ENCODE measurements at places on chromosomes 3 and 15.

GRCh38 chr3:196216089-196216564, at the start of gene SLC51A:
TSS of gene SLC51A (plus strand) at chr3:196216534. CDS start at chr3:196216713, 179 bp downstream.
- no peak for DNase-seq

GRCh38 chr15:27062951-27063350, 92.0 kb downstream of the GABRG3 start:
- no peak for DNase-seq

DNA sequence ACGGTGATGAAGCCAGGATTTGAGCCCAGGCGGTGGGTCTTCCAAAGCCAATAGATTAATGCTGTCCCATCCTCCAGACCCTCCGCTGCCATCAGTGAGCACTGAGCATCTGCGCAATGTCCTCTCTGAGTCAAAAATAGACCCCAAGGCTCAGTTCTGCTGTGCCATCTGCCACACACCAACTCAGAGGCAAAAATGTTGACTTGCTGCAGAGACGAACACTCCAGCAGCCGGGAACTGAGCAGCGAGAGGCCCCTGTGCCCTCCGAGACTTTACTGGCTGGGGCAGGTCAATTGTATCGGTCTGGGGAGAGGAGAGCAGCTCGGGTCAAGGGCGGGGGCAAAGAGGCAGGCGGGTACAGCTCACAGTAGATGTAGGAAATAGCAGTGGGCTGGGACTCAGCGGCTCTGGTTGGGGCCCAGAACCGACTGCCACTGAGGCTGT, 41.5 kb upstream of the ATP2B2 start:
- no peak for DNase-seq

- peak; percentile 74 for DNase-seq
These were observed 53.7 kb downstream of the BDH1 start for GRCh38 chr3:197501879-197502620.

DNA sequence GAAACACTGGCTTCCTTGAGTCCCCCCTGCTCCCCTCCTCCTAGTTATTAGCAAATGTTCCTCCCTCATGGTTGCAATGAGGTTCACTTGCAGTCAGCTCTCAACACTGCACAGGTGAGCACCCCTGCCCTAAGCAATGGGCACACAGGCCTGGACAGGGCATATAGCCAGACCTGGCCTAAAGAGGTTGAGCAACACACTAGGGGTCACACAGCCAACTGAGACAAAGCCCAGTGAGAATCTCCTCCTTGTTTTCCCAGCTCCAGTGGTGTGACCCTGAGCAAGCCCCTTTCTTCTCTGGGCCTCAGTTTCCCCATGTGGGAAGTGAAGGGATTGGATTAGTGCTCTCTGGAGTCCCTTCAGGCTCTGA, 49.9 kb downstream of the ATP2B2 start:
- DNase-seq, result no peak

DNA sequence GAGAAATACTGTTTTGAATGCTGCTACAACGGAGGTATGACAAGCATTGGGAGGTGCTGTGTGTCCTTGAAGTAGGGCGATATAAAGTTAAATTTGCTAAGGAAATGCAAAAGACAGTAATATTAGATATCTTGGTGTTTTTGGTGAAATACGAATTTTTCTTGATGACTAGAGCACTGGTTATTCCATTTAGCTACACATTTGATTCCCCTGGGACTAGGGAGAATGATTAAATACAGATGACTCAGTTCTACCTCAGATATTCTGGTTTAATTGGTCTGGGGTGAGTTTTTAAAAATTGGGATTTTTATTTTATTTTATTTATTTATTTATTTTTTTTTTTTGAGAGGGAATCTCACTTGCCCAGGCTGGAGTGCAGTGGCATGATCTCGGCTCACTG, 18.7 kb upstream of the GADL1 start:
- no peak for DNase-seq

DNA sequence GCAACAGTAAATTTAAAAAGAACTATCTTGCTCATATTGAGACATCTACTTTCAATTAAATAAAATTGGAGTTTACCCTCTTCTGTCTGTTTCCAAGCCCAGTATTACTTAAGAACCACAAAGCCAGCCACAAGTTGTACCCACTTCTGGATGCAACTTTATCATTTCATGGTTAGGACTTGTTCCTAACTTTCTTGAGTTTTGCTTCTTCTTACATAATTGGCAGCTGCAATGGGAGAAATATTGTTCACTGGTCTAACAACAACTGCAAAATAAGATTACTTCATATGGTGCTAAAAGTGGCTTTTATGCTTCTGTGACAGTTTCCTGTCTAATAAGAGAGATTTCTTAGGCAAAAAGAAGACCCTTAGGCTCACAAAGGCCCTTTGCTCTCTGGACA, 240.6 kb downstream of the OTOL1 start:
- no peak for DNase-seq

GRCh38 chr3:30170681-30171438, 435.5 kb upstream of the TGFBR2 start:
- no peak for DNase-seq

DNA sequence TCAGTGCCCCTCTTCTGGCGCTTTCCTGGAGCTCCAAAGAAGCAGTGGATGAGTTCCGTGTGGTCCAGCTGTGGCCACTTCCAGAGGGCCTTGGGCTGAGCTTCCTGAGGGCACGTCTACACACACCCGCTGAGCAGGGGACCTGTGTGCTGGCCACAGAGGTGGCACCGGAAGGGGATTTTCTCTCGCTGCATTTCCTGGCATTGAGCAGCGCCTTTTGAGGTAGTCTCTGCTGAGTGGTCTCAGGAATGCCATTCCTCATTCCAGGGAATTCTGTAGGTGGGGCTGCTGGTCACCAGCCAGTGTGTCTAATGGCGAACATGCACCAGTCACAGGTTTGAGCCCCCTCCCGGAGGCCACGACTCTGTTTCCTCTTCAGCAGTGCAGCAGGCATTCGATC, 48.1 kb downstream of the AMOTL2 start:
- no peak for DNase-seq

DNA sequence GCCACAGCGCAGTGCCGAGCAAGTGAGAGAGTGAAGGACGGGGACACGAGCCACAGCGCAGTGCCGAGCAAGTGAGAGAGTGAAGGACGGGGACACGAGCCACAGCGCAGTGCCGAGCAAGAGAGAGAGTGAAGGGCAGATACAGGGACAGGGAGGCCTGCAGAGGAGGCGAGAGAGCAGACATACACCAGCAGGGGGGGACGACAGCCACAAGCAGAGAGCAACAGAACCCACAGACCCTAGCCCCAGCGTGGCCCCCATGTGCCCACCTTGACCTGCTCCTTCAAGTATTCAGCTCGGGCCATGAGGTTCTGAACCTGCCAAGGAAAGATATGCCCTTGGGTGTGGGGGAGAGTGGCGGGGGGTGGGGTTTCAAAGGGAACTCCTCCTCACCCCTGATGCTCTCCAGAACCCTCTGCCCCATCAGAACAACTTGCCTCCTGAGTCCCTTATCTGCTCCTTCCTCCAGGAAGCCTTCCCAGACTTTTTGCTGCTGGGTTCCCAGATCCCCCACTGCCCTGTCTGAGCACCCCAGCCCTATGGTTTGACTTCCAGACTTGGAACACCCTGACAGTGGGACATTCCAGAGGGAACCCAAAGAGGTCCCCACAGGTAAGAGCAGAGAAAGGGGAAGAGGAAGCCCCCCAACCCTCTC, 5.3 kb downstream of the ULK3 start:
- DNase-seq, result no peak

- no peak for DNase-seq
These were observed 8.5 kb downstream of the TMEM212 start for GRCh38 chr3:171851660-171852058.

GRCh38 chr3:19348941-19349564, 200.7 kb downstream of the KCNH8 start:
- no peak for DNase-seq

- DNase-seq, result no peak
These were observed 98.7 kb downstream of the KCNMB2 start for GRCh38 chr3:178634975-178635374.

GRCh38 chr3:60079076-60079475, 1029.3 kb upstream of the CFAP20DC start:
- DNase-seq, result peak; percentile 35

- no peak for DNase-seq
These were observed 289.3 kb downstream of the EPHB1 start for GRCh38 chr3:135084405-135084804.
